Stimulated activated memory B cell treated with anti-CD40 and anti-IgM and Interleukin-4, amounts not matched to agents 10 μg/mL and 1 μg/mL and 100 μg/mL, for 72 hours (primary cell): ENCODE measurements at places on chromosomes 1 and 21.

- no peak for ATAC-seq
Measured at GRCh38 chr1:223245983-223246382, 102.9 kb upstream of the TLR5 start.

DNA sequence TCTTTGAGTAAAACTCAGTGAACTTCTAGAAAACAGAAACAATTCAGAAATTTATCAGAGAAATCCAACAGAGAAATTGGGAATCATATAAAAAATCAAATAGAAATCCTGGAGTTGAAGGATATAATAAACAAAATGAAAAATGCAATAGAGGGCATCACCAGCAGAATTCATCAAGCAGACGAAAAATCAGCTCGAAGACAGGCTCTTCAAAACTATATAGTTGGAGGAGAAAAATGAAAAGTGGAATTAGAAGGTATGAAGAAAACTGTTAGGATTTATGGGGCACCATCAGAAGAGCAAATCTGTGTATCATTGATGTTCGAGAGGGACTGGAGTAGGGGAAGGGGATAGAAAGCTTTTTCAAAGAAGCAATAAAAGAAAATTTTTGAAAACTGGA, 121.5 kb upstream of the GPR52 start:
- ATAC-seq: no peak

DNA sequence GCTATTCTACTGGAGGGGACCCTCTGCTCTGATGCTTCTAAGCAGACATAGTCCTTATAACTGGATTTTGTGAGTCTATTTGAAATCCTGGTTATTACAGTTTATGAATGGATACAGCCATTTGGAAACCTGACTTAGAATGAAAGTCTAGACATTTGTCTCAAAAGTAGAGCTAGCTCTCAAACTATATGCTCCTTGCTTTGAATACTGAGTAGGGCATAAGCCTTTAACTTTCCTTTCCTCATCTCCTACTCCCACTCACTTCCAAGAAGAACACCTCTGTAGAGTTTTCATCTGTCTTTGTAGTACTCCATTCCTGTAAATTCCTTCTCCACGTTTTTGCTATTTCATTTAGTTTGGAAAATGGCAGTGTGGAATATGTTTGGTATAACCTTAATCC, 9.0 kb upstream of the ARID1A start:
- no peak for ATAC-seq

DNA sequence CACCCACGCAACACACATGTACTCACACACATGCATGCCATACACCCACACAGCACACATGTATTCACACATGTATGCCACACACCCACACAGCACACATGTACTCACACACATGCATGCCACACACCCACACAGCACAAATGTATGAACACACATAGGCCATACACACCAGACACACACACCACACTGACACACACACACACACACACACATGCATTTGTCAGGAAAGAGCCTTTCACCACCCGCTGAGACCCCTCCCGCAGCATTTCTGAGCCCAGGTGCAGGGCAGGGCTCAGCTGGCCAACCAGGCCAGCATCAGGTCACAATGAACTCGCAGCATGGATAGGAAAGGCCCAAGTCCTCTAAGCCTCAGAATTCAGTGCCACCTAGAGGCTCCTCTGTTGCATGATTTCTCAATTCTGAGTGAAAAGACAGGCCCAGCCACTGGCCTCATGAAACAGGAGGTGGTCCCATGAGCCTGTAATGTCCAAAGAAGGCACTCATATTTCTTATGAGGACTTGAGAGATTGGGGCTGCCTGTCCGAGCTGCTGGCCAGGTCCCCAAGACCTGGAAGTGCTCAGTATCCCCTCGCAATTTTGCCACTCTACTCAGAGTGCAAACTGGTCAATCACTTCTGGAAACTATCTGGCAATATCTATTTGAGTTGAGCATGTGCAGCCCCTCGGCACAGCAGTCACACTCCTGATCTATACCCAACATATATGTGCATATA, 57.3 kb downstream of the PSMG1 start:
- peak; percentile 67 for ATAC-seq

GRCh38 chr1:70764747-70765146, 282.9 kb downstream of the PTGER3 start:
- ATAC-seq: no peak

DNA sequence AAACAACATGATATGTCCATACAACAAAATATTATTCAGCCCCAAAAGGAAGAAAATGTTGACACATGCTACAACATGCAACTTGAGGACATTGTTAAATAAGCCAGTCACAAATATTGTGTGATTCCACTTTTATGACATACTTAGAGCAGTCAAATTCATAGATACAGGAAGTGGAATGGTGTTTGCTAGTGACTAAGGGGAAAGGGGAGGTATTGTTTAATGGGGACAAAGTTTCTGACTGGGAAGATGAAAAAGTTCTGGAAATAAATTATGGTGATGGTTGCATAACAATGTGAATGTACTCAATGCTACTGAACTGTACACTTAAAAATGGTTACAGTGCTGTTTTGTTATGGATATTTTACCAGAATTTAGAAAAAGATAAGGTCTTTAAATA, 77.7 kb downstream of the RHOU start:
- no peak for ATAC-seq

DNA sequence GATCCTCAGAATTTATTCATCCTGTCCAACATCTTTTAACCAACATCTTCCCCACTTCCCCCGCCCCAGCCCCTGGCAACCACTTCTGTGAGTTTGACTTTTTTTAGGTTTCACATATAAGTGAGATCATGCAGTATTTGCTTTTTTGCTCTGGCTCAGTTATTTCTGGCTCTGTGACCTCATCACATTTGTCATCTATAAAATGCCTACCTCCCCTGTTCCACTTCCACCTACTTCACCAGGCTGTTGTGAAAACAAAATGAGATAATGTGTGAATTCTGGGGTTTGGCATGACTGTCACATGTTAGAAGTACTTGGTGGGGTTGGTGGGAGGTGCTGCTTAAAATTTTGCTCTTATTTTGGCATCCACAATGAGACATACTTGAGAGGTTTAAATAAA, 18.4 kb downstream of the HHAT start:
- ATAC-seq: no peak
